ENCODE measurements at places on chromosomes 4 and X. TPM values are rescaled to one million over a fixed set of nuclear protein-coding genes. Genes with fewer than 3 reads are reported as not detected.
A peak's percentile ranks its signal among the peaks of the same experiment; 100 is the strongest.

DNA sequence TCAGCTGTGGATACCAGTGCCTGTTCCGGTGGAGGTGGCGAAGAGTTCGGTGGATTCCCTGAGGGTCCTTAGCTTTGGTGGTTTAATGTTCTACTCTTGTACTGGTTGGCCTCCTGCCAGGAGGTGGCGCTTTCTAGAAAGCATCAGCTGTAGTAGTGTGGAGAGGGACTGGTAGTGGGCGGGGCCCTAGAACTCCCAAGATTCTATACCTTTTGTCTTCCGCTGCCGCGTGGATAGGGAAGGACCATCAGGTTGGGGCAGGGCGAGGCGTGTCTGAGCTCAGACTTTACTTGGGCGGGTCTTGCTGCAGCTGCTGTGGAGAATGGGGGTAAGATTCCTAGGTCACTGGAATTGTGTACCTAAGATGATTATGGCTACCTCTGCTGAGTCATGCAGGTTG lies 390.3 kb downstream of the FAM47A start:
- no peak for DNase-seq

Gene FMR1NB
- total RNA-seq: not detected

GRCh38 chr4:56374956-56375355 lies 12.3 kb downstream of the AASDH start:
- no peak for DNase-seq

Gene AKAP14
- not detected for total RNA-seq

Gene PSMD10
- total RNA-seq: 14.3 TPM

DNA sequence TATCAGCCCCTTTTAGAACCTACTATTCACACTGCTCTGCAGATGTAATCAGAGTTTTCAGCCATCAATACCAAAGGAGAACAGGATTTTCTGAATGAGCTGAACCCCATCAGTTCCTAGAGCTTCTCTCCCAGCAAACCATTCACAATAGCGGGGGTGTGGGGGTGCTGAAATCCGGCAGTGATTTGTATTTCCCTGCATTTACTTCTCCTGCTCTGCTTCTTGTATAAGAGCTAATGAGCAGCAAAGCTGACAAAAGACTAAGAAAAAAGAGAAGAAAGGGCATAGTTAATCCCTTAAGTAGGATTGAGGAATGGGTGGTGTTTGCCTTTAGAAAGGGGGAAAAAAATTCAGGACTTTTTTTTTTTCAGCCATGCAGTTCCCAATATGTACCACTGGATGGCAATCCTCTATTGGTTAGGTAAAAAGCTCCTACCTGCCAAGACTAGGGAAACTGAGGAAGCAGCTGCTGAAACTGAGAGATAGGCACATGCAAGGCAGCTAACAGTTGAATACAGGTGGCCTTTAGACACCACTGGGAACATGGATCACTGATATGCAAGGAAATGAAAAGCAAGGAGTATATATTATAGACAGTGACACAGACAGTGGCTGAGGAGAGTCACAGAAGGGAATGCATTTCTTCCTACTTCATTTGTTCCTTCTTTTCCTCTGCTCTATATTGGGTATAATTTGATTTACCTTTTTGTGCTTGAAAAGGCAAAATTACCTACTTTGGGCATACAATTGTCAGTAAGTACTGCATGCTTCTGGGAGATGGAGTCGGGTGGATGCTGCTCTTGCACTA lies 217.9 kb downstream of the HS6ST2 start:
- DNase-seq: no peak

DNA sequence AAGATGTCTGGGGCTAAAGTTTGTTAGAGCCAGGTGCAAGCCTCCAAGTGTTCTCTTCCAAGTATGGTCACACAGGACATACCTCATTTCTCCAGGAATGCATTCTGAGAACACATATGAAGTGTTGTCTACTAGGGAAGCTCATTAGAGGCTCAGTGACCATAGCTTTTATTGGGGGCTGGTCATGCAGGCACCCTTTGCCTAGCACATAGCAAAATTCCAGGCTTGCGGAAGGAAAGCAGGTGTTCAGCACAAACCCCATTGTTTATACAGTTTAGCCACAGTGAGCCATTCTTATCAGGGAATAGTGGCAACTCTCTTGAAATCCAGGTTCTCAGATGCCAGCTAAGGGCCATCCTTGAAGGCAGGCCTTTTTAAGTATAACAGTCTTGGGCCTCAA lies 339.4 kb upstream of the ZCCHC13 start:
- no peak for DNase-seq

GRCh38 chrX:41677183-41678060 lies 11.4 kb upstream of the GPR34 start:
- DNase-seq: no peak

DNA sequence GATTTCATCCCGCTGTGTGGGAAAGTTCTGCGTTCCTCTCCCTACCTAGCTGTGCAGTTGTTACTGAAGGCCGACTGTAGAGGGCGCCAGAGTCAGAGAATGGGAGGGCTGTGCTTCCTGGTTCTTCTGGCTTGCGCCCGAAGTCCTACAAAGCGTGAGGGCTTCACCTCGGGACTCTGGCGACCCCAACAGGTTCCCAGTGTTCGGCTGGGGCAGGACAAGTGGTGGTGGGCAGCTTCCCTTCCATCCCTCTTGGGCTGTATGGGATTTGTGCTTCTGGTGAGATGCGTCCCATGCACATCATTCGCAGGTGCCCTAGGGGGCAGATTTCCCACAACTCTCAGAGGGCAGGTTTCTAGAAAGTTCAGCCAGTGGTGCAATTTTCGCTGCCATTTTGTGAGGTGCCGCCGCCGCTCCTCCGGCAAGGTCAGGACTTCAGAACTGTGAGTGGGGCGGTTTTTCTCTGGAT lies 27.3 kb downstream of the CT45A1 start:
- peak; percentile 11 for DNase-seq

Gene DCAF4L1
- 0.10 TPM for total RNA-seq

DNA sequence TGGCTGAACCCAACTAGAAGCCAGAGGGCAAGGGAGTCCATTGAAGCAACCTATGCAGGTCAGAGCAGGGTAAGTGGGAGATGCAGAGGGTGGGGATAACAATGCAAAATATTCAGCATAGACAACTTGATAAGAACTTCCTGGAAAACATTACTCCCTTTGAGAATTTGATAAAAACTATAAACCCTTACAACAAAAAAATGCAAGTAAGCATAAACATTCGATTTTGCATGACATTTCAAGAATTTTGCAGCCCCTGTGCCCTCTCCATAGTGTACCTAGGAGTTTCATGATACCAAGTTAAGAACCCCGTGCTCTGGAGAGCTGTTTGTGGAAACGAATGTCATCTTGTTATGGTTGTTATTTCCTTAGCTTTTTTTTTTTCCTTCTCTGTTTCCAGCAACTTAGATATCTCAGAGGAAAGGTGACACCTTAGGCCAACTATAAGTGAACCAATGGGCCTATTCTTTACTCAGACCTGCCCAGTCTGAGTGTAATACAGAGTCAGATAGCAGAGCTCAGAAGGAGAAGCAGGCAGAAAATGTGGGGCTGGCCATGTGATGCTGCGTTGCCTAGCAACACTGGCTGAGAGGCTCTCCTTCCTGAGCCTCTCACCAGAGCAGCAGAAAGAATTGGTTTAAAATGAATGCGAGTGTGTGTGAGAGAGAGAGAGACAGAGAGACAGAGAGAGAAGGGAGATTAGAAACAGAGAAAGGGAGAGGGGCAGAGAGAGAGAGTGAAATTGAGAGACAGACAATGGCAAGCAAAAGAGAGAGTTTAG lies 36.7 kb upstream of the GABRQ start:
- no peak for DNase-seq

- no peak for DNase-seq
These were observed 47.1 kb downstream of the EVC2 start for GRCh38 chr4:5661237-5661636.

DNA sequence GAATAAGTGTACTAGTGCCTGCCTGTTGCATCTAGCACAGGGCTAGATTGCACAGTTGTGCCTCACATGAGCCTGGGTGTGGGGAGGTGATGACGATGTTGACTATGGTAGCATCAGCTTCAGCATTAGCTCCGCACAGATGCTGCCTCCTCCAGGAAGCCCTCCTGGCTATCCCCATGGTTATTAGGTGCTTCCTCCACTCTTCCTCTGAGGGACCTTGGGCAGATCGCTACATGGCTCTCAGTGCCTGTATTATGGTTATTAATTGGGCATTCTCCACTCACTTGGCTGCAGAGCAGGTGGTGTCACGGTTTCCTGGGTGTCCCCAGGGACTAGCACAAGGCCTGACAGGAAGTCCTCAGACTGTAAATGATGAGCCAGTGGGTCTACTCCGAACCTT lies 325.6 kb downstream of the ARHGAP10 start:
- no peak for DNase-seq

GRCh38 chr4:38130884-38131283 lies 170.7 kb downstream of the PTTG2 start:
- no peak for DNase-seq

GRCh38 chr4:1258457-1258856 lies 9.5 kb upstream of the CTBP1 start:
- no peak for DNase-seq

DNA sequence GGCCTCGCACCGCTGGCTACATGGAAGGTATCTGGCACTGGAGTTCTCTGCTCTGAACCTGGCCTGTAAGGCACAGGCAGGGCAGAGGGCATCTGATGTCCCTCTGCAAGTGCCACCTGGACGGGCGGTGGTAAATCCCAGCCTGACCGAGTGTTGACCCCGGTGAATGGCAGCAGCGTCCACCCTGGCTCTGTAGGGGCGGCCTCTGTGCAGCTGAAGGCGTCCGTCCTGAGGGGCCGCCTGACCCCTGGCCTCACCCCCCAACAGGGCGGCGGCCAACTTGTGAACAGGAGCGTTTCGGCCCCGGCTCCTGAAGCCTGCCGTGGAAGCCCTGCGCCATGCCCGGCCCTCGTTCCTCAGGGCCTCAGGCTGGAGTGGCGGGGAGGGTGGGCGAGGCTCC lies 51.4 kb downstream of the CPZ start:
- DNase-seq: no peak

GRCh38 chrX:73561801-73562200 lies 1.2 kb upstream of the CHIC1 start:
- no peak for DNase-seq

- no peak for DNase-seq
These were observed 18.9 kb downstream of the RAB33B start for GRCh38 chr4:139472852-139473251.

GRCh38 chr4:40924096-40924792 lies 174.5 kb downstream of the NSUN7 start:
- peak; percentile 30 for DNase-seq

Gene PARM1
- 0.13 TPM for total RNA-seq

- DNase-seq: no peak
These were observed 25.2 kb downstream of the NYX start for GRCh38 chrX:41472231-41472815.

Gene FAM53A
- 2.4 TPM for total RNA-seq

DNA sequence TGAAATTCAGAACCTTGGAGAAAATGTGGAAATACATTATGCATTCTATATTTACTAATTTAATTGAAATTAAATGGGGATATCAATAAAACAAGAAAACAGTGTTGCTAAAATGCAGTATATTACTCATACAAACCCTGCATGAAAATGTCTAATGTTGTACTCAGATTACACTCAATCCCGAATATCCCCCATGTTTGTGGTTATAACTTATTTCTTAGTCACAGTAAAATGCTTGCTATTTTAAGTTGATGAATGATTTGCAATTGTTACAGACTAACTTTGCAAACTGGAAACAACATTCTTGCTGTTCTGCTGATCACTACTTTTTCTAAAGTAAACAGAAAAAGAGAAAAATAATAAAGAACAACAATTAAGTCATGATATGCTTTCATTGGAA lies 33.1 kb upstream of the ANXA10 start:
- no peak for DNase-seq

- no peak for DNase-seq
These were observed 161.8 kb downstream of the RAP1GDS1 start for GRCh38 chr4:98423009-98423408.

Gene UGT2B15
- total RNA-seq: not detected

GRCh38 chr4:780716-781492 lies 45.0 kb downstream of the CPLX1 start:
- no peak for DNase-seq

DNA sequence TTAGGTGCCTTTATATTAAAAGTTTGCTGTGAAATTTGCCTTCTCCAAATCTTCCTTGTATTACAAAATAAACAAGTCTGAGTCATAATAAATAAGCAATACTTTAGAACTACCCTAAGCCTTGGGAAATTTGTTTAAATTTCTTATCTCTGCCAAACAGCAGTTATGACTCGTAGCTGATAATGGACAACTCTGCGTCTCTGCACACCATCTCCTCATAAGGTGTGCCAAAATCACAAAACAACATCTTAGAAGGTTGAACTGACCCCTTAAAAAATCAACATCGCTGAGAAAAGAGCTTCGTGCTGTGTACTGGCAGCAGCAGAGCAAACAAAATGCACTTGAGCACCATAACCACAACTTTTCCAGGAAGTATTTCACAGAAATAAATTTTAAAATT lies 22.0 kb downstream of the OR13H1 start:
- no peak for DNase-seq

GRCh38 chr4:173073939-173074500 lies 94.6 kb upstream of the GALNT7 start:
- no peak for DNase-seq

Gene TMPRSS11F
- total RNA-seq: not detected

- no peak for DNase-seq
These were observed 8.5 kb downstream of the RBM47 start for GRCh38 chr4:40621229-40621591.

DNA sequence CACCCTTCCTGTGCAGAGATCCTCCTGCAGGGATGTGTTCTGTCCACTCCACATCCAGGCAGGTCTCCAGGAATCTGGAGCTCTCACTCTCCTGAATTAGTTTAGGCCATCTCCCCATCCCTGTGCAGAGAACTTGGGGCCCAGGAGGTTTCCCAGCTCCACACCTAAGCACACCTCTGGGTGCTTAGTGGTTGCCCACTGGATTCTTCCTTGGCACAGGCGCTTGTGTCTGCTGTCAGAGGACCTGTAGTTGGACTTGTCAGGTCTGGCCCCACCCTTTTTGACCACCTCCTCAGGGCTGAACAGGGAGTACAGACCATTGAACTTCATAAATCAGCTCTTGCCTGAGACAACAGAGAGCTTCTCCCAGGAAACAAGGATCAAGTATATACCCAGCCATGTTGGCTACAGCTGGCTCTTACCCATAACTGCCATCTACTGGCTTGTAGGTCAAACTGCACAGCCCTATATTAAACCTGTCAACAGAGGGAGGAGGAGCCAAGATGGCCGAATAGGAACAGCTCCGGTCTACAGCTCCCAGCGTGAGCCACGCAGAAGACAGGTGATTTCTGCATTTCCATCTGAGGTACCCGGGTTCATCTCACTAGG lies 275.5 kb downstream of the PPARGC1A start:
- DNase-seq: no peak

DNA sequence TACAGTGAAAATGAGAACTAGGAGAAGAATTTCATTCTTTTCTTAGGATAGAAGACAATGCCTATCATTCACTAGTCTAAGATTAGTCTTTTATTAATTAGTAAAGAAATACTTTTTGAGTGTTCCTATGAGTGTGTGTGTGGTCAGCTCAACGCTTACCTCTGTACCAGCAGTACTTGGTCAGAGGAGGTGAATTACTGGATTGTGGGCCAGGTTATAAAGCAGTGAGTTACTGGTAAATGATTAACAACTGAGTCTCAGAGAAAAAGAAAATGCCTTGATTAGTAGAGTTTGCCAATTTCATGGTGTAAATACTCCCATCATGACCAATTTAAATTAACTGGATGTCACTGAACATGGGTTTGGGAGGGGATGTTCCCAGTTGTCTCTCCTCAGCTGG lies 444.6 kb downstream of the STIM2 start:
- no peak for DNase-seq

All from T-helper 17 cell (primary cell).